ENCODE measurements at places on chromosomes 5 and 9.
A peak's percentile ranks its signal among the peaks of the same experiment; 100 is the strongest.

DNA sequence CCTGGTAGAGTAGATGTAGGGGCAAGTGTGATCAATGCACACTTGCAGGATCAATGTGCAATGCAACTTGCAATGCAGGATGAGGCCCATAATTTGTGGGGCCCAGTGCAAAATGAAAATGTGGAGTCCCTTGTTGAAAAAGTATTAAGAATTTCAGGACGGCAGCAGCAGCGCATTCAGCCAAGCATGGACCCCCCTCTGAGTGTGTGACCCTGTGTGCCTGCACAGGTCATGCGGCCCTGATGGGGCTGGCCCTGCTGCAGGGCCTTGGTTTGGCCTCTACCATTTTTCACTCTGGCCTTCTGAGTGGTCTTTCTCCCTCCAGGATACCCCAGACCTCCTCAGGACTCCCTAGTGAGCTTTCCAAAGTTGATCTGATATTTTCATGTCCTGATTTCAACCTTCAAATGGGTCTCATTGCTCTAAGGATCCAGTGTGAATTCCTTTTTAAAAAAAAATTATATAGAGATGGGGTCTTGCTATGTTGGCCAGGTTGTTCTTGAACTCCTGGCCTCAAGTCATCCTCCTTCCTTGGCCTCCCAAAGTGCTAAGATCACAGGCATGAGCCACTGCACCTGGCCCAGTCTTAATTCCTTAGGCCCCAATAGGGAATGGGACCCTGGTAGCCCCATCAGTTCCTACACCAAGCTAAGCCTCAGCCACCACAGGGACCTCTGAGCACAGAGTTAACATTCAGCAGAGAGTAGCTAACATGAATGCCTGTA, 4.3 kb downstream of the ERGIC1 start:
- no peak for DNase-seq

- no peak for DNase-seq
Observed at GRCh38 chr5:95874246-95874645, 51.7 kb upstream of the GLRX start.

DNA sequence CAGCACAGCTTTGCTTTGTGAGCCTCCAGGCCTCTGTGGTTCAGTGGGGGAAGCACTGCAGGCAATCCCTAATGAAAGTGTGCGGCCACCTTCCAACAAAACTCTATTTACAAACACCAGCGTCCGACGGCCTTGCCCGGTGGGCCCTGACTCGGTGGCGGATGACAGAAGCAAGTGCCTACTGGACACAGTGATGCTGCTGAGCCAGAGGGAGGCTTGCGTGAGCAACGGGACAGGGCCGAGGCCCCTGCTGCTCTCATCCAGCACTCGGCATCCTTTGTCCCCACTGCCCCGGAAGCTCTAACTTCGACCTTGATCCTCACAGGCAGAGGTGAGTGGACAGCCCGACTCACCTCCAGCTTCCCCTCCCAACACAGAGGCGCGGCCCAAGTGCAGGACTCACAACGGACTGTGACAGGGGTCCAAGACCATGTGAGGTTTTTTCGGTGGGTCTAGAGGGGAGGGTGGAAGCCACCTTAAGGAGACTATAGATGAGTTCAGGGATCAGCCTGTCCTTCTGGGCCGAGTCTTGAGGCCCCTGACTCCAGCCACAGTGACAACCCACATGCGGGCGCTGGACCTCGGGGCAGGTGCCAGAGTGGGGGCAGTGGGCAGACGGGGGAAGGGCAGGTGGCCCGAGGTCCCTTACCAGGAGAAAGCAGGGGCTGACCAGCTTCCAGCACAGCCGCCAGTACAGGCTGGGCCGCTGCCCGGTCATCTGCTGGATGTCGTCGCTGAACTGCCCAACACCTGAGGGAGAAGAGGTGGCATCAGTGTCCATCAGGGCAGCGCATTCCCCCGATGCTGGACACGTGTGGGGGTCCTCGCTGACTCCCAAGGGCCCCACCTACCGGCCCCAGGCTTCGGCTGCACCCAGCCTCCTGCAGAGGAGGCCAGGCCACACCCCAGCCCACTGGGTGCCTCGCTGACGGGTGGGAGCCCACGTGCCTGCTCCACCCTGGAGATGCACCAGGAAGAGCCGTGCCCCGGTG, 39.4 kb downstream of the SLC6A3 start:
- DNase-seq: no peak

GRCh38 chr9:114935119-114935518, 4.7 kb upstream of the TNFSF8 start:
- no peak for DNase-seq

DNA sequence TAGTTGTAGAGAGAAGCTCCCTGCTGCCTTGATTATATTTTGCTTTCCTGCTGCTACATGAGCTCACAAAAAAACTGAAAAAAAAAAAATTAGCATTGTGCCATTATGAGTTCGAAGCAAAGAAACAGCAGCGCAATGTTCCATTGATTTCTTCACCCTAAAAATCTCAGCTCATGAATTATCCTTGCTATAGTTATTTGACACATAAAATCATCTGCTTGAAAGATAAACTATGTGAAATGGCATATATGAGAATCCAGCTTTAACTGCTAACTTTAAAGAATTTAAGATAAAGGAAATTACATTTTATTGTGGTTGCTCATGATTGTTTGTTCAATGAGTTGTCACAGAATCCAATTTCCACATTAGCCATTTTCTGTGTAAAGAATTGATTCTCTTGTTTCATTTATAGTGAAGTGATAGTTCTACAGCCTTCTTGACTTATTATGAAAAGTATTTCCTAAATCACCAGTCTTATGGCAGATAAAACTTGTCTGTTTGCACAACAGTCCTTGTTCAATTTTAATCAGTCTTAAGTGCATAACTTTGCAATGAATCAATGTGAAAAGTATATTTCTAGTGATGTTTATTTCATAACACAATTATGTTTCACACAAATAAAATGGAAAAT, 1275.0 kb upstream of the CDH9 start:
- DNase-seq: no peak

DNA sequence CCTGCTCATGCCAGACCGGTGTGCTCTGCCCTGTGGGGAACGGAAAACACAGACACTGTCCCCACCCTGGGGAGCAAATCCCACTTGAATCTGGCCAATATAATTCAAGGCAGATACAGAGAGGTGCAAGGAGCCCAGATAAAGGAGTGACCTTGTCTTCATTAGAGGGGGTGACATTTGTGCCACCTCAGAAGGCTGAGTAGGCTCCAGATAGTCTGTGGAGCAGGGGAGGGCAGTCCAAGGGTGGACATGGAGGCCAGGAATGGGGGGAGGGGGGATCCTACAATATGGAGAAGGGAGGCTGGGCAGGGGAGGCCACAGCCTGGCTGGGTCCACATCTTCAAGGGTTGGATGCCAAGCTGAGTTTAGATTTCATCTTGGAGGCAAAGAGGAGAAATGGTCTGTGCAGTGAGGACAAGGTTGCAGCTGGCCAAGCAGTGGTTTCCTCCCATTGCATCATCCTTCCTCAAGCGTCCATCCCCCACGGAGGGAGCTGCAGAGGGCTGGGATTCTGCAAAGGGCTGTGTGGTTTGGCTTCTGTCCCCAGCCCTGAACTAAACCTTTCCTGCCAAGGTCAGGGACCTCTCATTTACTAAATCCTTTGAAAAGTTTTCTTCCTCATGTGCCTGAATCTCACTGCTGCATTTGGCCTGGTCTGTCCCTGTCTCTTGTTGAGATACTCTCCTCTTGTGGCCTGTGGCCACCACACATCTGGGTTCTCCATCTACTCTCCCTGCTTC, 60.1 kb downstream of the GALNT12 start:
- peak; percentile 57 for DNase-seq

DNA sequence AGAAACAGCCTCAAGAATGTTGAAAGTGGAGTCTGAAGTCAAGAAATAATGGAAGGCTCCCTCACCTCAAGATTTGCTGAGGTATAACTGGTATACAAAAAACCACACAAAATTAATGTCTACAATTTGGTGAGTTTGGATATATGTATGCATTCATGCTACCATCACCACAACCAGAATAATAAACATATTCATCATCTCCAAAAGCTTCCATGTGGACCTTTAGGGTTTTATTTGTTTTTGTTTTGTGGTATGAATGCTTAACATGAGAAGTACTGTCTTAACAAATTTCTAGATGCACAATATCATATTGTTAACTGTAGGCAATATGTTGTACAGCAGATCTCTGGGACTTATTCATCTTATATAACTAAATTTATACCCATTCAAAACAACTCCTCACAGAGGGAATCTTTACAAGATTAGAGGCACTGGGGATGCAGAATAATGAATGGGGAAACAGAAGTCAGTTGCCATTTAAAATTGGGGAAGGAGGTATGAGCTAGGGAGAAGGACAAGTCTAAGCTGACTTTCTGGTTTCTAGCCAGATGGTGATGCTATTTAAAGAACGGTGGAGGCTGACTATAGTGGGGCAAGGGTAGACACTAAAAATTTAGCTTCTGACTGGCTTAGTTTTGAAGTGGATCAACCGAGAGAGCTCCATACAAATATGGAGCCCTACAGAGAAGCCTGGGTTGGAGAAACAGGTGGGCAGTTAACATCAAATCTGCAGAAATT, 213.9 kb downstream of the BNC2 start:
- no peak for DNase-seq

- DNase-seq: no peak
Observed at GRCh38 chr9:14746626-14747025, 24.1 kb upstream of the CER1 start.

- no peak for DNase-seq
Observed at GRCh38 chr5:103385722-103386121, 127.2 kb downstream of the MACIR start.

DNA sequence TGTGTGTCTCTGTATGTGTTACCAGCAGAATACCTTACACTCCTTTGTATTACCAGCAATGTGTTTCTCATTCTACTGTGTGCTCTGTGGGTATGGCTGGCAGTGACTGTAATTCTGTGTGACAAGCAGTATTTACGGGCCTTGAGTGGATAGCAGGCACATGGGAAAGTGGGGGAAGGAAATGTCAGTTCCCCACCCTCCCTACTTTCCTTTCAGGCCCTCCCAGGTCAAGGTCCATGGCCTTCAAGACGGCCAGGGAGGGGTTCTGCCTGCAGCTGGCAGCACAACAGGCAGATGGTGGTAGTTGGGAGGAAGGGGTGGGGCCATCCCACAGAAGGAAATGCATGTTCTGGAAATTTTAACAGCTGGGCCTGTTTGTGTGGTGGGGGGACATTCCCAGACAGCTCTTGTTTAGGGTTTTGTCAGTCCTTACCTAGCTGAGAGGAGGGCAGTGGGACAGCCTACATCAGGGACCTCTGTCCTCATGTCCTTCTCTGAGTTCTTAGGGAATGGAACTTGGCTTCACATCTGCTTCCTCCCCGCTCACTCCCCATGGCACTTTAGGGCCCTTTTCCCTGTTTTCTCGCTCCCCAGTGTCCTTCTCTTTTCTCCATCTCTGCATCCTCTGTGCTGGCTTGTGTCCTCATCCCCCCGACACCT, 14.6 kb upstream of the TNIP1 start:
- no peak for DNase-seq

DNA sequence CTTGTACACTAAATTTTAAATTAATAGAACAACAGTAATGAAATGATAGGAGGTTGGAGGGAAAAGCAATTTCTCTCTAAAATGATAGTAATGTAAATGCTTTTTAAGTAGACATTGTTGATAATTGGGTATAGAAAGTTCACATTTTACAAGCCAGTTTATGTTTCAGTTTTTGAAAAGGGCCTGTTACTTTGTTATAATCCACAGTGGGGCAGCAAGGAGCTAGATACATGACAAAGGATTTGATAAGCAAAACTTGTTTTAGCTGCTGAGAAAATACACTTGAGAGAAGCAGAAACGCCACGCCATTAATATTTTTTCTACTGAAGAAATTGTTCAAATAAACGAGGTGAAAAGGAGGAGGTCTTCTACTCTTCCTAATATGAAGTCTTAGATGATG, 30.2 kb downstream of the SREK1 start:
- DNase-seq: no peak

DNA sequence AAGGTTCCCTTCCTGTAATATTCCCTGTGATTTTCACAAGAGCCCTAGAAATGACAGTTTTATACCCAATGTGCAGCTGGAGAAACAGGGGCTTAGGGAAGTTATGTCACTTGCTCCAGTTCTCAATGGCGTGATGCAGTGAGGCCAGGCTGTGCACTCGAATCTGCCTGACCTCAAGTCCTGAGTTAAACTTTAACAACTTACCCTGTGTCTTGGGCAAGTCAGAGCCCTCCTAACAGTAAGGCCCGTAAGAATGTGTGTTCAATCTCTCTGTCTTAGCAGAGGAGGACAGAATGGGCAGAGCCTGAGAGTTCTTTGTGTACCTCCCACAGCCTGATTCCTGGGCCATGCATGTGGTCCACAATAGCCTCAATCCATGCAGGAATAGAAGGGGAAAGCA, 181.1 kb downstream of the TRIM32 start:
- no peak for DNase-seq

- no peak for DNase-seq
Observed at GRCh38 chr5:54738118-54738972, 220.8 kb downstream of the SNX18 start.

DNA sequence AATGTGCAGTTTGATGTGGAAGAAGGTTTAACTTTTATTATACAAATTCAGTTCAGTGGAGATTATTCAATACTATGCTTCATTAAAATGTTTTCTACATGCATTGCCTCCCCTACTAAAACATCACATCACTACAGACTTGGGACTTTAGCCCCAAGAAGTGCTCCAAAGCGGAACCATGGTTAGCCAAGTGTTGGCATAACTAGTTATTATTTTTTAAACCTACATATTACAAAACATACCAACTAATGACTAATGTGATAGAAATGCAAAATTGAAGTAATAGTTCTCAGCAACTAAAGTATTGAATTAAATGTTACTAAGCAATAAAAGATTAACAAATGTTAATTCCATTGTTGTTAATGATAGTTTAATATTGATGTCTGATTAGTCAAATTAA, 74.5 kb downstream of the XRCC4 start:
- DNase-seq: no peak

- no peak for DNase-seq
Observed at GRCh38 chr9:101442318-101442717, 6.7 kb upstream of the ALDOB start.

GRCh38 chr9:105146677-105147076, 97.8 kb upstream of the SLC44A1 start:
- DNase-seq: no peak

DNA sequence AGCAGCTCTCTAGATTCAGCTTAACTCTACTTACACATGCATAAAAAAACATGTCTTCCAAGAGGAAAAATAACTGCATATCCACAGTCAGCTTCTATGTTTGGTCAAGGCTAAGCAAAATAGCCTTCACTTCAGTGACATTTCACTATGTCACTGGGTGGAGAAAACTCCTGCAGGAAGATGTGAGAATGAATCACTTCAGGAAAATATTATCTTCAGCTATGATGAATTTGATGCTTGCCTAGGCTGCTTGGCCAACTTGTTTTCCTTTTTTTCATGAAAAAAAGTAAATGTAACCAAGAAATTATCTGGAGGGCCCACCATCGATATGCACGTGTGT, 143.0 kb upstream of the ZNF608 start:
- DNase-seq: no peak

DNA sequence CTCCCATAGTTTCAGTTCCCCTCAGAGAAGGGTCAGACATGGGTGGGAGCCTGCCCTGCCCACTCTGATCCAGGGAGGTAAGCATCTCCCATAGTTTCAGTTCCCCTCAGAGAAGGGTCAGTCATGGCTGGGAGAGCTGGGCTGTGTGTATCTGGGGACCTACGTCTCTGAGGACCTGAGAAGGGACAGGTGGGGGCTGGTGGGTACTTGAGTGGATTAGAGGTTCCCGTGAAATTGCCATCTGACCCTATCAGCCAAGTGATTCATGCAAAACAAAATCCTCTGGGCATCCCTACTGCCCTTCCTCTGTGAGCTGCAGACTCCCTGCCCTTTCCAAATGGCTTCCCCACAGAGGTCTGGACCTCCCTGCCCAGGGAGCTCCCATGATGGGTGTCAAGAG, 3.9 kb downstream of the ENHO start:
- DNase-seq: no peak
